ENCODE measurements at places on chromosomes 12 and 14. TPM values are rescaled to one million over a fixed set of nuclear protein-coding genes. Genes with fewer than 3 reads are reported as not detected.

The KRT72 gene
- 38.0 TPM for total RNA-seq

The RILPL2 gene
- 3.6 TPM for total RNA-seq

The SIX1 gene
- not detected for total RNA-seq

The CLEC2A gene
- not detected for total RNA-seq

The TEX52 gene
- total RNA-seq: not detected

The GNPTAB gene
- total RNA-seq: 285 TPM

The IL23A gene
- 2.2 TPM for total RNA-seq

GRCh38 chr14:65261946-65262345 lies 150.6 kb upstream of the FUT8 start:
- no peak for DNase-seq

GRCh38 chr14:90547968-90548367 lies 151.1 kb downstream of the CALM1 start:
- no peak for DNase-seq

- no peak for DNase-seq
Observed at GRCh38 chr12:76391461-76391860, 43.2 kb upstream of the BBS10 start.

GRCh38 chr12:50401500-50402081 lies 906 bp downstream of the LARP4 start:
- peak; percentile 27 for DNase-seq

DNA sequence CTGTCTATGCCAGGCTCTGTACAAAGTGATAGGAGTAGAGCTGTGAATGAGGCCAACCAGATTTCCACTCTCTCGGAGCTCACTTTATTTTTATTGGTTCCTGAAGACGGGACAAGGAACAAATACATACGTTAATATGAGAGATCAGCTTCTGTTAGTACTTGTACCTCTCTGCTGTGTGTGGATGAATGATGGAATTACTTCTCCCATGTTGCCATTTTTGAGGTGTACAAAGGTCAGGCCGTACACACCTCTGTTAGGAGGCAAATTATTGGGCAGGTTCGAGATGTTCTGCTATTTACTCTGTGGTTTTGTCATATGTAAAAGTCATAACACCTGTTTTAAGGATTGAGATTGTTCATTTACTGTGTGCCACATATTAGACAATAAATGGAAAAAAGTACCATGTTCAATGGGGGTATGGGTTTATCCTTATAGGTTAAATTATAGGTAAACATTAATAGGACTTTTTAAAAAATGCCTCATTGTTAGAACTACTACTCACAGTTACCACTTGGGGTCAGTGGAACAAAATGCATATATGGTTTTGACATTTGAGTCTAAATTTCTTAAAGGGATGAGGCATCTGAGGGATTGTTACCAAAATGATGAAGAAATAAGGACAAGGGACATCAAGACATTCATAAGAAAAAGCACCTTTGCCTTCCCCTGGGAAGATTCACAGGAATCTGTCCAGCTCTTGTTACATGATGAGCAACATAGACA lies 26.9 kb downstream of the WBP11 start:
- DNase-seq: peak; percentile 36

- DNase-seq: peak; percentile 47
Observed at GRCh38 chr12:6363330-6364043, 11.9 kb downstream of the SCNN1A start.

GRCh38 chr14:101228949-101229541 lies 325.5 kb upstream of the RTL1 start:
- no peak for DNase-seq

DNA sequence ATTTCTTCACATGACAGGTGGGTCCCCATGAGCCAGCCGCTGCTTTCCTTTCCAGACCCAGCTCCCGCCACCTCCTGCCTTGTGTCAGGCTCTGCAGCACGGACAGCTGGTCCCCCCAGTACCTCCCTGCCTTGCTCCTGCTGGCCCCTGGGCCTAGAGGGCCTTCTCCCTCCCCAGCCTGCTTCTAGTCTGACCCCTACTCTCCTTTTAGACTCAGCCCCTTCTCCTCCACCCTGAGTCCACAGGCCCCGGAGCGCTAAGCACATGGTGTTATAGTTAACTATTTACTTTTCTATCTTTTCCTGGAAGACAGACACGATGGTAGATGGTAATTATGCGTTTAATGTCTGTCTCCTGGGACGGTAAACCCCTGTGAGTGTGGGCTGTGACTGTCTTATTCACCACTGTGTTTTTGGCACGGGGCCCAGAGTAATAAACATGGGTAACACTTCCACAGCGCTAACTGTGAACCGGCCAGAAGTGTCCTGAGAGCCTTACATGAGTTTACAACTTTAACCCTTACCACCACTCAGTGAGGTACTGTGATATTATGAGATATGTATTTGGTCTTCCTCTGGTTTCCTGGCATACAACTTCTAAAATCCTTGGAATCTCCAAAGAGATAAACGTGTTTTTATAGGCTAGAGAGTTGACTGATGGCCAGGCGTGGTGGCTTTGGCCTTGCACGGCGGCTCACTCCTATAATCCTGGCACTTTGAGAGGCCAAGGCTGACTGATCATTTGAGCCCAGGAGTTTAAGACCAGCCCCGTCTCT lies 41.2 kb downstream of the DGLUCY start:
- peak; percentile 60 for DNase-seq

- DNase-seq: no peak
Observed at GRCh38 chr14:47966076-47966810, 290.8 kb upstream of the MDGA2 start.

- no peak for DNase-seq
Observed at GRCh38 chr12:104578453-104578852, 121.7 kb downstream of the CHST11 start.

DNA sequence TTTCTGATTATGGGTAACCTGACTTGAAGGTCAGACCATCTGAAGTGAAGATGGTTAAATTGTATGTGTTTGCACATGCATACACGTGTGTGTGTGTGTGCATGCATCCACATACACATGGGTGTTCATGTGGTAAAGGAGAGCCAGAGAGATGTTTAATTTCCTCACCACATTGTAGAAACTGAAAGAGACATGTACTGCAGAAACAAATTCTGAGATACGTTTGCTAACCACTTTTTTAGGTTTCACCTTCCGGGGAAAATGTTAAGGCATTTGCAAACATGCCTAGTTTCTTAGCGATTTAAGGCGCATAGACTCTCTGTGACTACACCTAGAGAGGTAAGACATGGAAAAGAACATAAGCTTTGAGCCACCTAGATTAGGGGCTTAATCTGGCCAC lies 362.9 kb downstream of the RAD51B start:
- DNase-seq: no peak

DNA sequence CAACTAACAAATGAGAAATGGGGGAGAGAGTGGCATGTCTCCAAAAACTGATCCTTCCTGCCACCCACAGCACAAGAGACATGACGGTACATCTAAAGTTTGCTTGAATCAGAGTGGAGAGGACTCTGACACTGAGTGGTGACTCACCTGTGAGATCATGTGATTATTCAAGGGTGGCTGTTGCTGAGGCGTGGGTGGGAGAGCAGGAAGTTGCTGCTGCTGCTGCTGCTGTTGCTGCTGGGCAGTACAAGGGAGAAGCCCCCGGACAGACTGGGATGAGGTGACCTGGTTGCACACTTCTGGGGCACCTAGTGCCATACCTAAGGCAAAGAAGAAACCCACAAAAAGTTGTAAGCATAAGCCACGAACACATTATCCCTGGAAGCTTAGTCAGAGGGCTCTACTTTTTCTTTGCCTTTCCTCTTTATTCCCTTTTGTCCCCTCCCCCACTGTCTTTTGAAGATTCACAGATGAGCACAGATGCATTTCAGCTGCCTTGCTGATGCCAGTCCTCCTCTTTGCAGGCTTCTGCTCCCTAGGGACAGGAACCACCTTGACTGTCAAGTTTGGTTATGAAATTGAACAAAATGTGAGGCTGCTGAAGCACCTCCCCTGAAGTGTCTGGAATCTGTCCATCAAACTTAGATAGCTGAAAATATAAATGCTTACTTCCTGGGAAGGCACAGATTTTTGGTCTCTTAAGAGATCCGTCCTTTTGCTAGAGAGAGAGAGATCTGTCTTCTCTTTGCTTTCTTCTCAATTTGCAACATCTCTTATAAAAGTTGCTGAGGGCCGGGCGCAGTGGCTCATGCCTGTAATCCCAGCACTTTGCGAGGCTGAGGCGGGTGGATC lies 29.4 kb upstream of the STAC3 start:
- no peak for DNase-seq
